HT1080 (cell line): ENCODE measurements at places on chromosomes 6 and 20. TPM values are rescaled to one million over a fixed set of nuclear protein-coding genes. Genes with fewer than 3 reads are reported as not detected.

SYNDIG1 gene
- total RNA-seq, result 0.67 and 1.1 TPM in 2 replicates

MYLK2 gene
- total RNA-seq, result 0.70 and 1.0 TPM in 2 replicates

SLPI gene
- total RNA-seq, result not detected in 2 replicates

IL17F gene
- not detected in 2 replicates for total RNA-seq

ABHD16B gene
- not detected in 2 replicates for total RNA-seq
